ENCODE measurements at places on chromosomes 5 and 9.

DNA sequence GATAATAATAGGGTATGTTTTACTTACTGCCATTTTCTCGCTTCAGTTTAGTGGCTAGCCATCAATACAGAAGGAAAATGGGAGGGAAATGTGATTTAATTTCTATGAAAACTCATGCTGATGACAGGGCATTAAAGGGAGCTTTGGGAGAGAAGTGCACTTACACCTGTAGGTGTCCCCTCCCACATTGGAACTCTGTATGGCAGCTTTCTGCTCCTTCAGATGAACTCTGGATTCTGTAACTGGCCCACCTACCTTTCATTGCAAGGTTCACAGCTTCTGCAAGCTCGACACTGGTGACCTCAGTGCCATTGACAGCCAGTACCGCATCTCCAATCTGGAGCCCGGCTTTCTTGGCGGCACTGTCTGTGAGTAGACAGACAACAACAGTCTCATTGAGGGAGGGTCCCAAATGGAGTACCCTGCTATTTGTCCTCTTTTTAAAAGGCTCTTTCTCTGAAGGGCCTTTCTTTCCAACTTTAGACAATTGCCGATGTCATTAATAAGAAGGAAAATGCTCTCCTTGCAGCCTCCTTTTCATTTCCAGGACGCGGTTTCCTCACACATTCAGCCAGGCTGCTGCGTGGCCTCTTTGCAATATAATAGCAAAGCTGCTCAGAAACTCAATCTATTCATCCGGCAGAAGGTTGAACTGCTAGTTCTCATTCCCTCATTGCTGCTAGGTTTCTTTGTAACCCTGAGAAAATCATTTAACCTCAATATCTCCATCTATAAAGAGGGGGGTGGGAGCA lies 63.6 kb downstream of the NUDT12 start:
- no peak for DNase-seq

DNA sequence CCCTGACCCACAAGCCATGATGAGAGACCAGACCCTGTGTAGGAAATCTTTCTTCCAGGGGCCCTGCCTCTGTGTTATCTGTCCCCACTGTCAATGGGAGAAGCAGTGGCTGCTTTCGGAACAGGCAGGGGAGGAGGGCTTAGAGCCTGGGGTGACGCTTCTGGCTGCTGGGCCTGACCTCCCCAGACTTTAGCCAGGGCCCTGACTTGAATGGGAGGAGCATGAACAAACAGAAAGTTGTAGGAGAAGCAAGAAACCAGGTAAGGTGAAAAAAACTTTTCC lies 12.2 kb upstream of the GPX3 start:
- no peak for DNase-seq

- DNase-seq, result no peak
Measured at GRCh38 chr9:32828861-32829260, 45.5 kb downstream of the TMEM215 start.

DNA sequence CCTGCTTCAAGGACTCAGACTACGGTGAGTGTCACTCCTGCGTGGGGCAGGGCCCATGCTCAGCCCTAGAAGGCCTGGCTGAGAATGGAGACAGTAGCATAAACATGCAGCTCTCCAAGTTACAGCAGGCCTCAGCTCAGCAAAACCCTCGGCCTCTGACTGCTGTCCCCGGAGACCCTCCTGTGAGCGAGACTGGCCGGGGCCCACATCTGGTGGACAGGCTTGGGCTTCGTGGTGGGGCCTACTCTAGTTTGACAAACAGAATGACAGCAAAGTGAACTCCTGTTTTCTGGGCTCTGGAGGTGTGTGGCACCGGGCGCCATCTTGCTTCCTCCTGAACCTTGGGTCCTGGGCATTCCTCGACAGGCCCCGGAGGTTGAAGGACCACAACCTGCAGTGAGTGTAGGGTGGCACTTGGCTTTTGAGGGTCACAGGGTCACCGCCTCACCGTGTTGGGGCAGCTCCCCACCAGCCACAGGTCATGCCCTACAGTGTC lies 97.5 kb downstream of the PHF2 start:
- no peak for DNase-seq

DNA sequence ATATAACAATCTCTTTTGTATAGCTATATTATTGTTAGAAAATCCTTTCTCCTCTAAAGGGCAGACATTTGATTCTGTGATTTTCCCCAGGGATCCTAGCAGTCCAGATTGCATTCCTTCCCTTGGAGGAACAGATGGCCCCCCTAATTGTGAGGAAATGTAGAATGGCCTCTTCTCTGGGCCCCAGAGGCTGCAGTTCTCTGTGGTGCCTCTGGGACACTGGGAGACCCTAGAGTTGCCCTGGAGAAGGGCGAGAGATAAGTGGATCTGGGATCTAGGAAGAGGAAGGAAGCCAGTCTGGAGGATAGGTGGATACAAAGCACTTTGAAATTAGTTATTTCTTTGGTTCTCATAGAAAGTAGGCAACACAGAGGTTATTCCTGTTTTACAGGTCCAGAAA lies 1.9 kb upstream of the HINT2 start:
- DNase-seq, result no peak

DNA sequence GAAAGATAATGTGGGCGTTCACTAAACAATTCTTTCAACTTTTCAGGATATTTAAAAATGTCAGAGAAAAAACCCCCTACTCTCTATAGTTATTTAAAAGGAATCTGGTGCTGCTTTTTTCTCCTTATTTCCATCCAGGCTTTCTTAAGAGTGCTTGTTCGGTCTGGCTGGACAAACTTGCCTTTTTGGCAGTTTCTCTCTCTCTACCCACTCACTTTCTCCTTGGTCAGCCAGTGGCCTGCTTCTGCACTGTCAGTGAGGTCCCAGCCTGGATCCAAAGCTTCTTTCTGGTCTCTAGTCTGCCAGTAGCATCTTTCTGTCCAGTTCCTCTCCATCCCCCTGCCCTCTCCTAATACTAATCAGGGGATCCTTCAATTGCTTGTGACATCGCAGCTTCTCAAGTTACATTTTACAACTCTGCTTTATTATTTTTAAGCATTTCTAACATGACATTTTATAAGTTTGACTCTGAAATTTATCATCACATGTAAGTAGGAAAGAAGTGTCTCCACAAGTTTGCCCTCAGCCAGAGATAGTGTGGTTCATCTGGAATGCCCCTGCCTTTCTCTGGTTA lies 50.4 kb downstream of the PIK3R1 start:
- no peak for DNase-seq

GRCh38 chr9:118522093-118523028 lies 818.2 kb downstream of the TLR4 start:
- no peak for DNase-seq

DNA sequence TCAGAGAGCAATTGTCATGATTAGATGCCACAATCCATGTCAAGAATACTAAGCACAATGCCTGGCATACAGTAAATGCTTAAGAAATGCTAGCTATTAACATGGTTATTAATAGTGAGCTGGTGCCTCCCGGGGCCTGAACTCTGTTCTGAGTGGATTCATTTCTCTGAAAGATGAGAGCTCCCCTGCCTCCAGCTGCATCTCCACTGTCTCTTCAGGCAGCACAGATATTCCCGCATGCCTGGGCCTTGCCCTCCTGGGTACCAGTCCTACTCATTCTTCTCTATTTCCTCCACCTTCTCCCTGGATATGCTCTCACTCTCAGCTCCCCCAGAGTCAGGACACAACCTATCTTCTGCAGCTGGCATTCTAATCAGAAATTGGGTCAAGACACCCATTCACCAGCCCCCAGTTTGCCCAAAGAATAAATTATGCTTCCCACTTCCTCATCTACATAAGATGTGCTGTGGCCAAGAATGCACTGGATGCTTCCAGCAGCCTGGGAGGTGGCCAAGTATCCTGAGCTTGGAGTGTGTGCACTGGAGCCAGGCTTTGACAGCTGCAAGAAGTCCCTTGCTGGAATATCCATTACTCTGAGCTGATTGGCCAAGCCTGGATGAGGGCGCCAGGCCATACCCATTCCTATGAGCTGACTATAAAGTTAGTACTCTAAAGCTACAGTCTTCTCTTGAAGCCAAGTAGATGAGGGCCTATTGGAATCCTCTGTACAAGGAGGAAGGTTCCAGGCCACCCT lies 669.0 kb downstream of the ACTL7B start:
- no peak for DNase-seq

DNA sequence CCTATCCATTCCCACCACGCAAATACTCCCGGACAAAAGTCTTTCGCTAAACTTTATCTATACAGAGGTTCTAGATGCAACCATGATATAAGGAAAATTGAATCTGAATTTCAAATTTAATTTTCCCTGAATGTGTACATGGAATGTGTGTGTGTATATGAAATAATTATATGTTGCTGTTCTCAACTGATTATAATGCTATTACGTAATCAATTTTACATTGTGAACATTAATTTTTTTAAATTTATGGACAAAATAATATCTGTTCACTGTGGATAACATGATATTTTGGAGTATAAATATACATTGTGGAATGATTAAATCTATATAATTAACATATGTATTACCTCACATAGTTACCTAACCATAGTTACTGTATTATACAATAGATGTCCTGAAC lies 1250.6 kb downstream of the EFNA5 start:
- DNase-seq, result no peak

DNA sequence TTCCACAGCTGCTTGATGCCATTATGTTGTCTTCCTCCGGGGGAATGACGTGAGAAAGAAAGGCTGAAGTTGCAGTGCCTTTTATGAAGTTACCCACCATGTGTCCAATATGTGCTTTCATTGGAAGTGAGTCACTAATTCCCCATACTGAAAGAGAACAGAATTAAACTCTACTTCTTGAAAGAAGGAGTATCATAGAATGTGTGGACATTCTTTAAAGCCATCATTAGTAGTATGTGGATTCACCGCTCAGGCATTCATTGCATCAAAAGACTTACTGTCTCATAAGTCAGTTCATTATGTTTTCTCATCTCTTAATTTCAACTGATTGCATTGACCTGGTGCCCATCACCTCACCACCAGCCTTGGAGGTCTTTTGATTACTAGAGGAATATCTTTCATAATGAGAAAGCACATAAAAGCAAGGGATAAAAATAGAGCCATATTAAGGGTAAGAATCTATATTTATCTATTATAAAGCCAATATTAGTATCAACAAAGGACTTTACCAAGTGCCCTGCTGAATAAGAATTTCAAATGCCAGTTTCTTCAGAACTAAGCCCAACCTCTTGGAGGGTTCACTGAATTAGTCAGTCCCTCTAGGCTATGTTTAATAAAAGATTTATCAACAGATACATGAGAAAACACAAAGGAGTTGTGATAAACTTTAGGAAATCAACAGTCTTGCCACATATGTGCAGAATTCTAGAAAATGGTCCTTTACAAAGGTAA lies 516.1 kb downstream of the NTRK2 start:
- DNase-seq, result no peak

DNA sequence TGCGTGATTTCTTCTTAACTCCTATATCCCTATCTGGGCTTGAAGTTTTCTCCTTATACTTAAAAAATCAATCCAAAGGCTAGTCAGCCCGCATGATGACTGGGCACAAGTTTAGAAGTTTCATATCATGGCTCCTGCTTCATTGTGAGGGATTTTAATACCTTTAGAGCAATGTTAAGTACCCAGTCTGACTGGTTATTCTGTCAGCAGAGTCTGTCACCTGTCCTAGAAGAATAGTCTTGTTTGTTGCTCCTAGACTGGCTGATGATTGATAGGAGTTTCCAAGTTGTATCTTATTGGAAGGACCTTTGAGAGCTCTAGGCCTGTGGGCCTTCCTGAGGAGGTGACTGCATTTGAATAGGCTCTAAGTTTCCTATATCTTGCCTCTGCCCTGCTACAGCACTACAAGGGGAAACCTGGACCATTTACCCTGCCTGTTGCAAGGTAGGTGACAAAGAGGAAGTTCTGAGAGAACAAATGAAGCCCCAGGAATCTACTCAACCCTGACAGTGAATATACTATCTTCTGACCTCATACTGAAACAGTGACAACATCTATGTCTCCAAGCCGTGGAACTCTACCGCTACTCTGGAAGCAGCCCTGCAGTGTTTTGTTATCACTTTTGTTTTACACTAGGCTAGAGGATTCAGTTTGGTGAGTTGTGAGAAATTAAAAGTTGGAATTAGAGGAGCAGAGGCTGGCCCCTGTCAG lies 66.5 kb downstream of the F2RL2 start:
- no peak for DNase-seq

DNA sequence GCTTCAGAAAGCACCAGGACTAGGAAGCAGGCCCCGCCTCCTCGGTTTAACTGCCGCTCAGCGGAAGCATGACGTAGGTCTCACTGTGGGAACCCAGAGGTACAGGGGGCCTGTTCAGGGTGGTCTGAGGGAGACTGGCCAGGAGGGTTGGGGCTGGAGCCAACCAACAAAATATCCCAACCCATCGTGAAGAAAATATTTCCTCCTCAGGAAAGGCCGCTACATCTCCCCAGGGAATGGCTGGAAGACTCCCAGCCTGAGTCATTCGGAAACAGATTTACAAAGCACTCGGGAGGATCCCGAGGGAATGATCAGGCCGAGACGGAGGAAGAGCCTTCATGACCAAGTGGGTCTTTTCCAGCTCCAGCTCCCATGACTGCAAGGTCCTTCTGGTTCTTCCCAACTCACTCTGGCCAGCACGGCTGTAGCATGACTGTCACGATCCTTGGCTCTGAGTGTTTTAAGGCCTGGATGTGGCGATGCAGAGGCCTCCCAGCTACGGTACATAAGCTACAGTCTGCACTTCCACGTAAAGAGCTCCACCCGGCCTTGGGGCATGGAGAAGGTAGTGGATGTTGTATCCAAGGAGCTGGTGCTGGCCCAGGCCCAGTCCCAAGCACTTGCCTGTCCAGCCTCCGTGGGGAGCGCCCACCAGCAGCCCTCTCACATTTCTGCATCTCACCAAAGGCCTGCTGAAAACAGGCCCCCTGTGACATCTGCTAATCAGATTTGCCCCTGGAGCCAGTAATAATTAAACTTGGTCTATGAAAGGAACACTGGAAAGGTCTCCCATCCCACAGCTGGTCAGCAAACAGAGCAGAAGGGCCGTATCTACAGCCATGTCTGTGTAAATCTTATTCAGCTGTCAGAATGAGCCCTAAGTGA lies 100.6 kb downstream of the LHFPL2 start:
- DNase-seq, result no peak

Data from activated T-helper 1 cell treated with Interleukin-2 at 50 U/mL for 16 hours (primary cell).